ENCODE measurements at places on chromosomes 1 and 21.

- DNase-seq: peak; percentile 95
Measured at GRCh38 chr1:191888996-191889622, 269.2 kb upstream of the RGS18 start.

DNA sequence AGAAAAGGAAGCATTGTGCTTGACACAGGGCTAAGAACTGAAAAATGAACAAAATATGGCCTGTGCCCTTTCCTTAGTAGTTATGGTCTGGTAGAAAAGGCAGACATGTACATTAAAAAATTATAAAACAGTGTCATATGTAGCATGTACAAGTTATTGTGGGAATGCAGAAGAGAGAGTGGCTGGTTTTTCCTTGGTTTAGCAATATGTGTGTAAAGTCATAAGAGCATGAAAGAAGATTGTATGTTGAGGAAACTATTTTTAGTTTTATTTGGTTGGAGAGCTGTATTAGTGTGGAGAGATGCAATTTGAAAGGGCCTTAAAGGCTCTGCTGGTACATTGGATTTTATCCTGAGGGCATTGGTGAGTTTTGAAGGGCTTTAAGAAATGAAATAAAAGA, 145.8 kb downstream of the PDE4B start:
- no peak for DNase-seq

DNA sequence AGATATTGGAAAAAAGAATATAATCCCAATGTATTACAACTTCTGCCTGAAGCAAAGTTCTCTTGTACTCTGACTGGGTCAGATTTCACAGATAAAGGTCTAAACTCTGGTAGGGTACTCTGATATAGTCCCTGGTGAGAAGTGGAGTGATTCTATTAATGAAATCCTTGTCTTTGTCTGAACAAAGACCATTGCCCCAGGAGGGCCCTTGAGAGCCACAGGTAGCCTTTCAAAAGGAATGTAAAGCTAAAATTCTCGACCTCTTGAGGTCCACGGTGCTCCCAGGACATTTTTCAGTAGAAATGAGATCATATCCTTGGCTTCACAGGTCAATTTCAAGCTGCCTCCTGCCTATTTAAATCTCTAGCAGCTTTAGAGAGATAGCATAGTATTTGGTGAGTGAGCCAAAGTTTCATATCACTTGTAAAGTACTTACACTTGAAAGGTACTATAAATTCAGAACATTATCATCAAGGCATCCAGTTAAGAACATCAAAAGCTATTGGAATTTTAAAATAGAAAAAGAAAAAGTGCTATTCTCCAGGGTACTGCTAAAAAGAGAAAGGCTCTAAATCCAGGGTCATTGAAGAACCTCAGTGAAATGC, 10.1 kb downstream of the TNNI3K start:
- no peak for DNase-seq

- no peak for DNase-seq
Measured at GRCh38 chr1:50700621-50701020, 259.4 kb downstream of the FAF1 start.

DNA sequence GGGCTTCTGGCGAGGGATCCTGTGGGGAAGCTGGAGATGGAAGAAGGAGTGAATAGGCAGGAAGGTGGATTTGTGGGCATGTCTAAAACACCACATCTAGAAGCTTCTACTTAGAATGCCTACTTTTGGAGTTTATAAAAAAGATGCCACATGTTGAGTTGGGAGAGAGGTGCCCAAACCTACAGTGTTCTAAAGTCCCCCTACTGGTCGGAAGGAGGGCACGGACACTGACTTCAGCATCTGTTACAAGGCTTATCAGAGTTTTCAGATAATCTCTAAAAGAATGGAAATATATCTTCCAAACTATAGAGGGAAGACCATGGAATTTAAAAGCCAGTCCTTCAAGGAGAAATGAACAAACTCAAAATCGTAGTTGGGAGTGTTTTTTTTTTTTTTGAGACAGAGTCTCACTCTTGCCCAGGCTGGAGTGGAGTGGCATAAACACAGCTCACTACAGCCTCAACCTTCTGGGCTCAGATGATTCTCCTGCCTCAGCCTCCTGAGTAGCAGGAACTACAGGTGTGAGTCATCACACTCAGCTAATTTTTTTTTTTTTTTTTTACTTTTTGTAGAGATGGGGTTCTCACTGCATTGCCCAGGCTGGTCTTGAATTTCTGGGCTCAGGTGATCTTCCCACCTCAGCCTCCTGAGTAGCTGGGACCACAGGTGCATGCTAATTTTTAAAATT, 14.8 kb downstream of the IBA57 start:
- no peak for DNase-seq

DNA sequence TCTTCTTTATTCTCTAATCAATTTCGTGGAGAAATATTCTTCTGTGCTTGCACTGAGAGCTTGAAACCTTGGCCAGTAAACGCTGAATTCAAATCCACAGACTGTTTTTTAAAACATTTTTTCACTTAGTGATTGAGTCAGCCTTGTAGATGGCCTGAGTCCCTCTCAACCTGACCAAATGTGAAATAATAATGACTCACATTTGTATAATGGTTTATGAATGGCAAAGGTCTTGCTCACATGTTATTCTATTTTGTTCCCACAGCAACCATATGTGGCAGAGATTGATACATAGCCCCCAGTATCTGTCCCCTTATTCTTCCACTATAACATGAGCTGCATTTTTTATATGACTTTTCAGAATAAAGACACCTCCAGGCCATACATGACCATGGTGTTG, 47.8 kb upstream of the CCDC190 start:
- DNase-seq: no peak

DNA sequence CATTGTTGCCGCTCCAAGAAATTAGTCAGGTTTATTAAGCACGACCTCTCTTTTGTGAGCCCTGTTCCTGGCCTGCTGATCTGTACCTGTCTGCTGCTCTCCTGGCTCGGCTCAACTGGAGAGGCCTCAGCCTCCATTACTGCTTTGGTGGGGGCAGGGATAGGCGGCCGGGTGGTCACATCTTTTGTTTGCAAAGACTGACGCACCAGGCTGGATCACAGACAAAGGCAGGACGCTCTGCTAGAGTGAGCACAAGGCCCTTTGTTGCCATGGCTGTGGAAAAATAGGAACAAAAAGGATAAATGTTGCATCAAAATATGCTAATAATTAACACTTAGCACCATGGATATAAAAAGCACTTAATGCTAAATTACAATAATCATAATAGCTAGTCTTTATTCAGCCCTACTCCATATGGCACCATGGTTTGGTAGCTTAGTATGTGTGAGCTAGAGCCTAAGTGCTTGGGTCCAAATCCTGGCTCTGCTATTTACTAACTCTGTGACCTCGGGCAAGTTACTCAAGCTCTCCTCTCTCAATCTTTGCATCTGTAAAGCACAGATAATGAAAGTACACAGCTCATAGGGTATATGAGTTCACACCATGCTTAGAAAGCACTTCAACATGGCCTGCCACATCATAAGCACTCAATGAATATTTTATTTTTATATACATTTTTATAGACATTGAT, 28.9 kb upstream of the HPDL start:
- no peak for DNase-seq

DNA sequence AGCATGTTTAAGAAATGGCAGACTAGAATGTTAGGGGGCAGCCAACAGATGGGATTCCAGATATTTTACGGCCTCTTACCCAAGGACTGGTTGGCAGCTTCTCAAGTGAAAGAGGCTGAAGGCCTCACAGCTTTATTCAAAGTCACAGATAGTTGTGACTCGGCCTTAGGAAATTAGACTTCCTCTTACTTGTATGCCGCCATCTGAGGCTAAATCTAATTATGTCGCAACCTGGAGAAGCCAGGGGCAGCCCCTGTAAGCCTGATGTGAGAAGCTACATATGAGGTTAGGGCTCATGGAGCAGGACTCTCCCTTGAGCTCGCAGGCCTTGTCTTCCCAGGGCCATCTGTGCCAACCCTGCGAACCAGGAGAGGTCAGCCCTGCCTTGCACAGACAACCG, 352.5 kb downstream of the HHAT start:
- DNase-seq: no peak

- no peak for DNase-seq
Measured at GRCh38 chr1:37084013-37084412, 49.7 kb upstream of the GRIK3 start.

- no peak for DNase-seq
Measured at GRCh38 chr1:31011719-31012118, 53.8 kb downstream of the PUM1 start.

- DNase-seq: no peak
Measured at GRCh38 chr1:61156576-61157467, 74.5 kb downstream of the NFIA start.

DNA sequence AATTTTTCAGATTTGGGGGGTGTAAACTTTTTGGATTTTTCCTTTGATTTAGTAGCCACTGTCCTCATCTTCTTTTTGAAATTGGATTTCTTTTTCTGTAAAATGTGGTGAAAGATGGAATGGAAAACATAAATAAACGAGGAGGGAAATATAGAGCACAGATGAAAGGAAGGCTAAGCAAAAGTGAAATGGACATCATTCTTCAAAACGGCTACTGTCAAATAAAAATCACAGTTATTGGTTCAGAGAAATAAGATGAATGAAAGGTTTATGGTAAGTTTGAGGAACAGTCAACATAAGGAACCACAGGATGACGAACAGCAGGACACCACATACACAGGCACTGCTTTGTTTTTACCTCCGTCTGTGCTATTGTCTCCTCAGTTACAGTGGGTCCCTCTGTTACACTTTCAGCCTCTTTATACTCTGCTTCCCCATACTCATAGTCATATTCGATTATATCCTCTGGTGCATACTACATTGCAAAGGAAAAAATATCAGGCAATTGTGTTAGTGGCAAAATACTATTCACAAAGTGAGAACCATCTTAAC, 82.4 kb downstream of the COL11A1 start:
- DNase-seq: no peak

DNA sequence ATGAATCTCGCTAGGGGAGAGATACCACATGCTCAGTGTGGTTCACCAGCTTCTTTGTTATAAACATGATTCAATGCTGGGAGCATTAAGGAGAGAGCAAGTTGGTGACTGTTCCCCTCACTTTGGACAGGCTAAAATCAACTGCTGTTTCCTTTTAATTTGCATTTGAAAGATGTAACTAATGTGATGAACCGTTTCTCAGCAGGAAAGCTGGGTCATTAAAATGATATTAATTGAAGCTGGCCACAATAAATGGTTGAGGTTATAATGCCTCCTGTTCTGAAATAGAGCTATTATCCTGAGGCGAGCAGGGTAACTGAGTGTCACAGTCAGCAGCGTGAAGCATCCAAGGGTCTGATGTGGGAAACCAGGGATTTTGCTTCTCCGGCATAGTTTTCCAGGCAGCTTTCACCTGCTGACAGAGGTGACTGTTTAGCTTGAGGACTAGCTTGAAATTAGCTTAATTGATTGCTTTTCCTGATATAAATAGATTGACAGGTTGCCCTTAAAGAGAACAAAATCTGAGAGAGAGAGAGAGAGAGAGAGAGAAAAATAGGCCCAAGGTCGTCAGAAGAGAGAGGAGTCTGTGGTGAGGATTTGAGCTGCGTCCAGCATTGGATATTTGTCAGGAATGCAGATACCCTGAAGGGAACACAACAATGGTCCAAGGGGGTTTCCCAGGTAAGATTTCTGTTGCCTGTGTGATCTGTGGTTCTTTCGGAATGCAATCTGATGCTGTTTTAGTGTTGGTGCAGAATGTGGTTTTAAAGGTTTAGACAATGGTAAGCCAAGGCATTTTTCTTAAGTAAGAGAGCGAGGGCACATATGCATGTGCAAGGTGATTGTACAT, 209.7 kb downstream of the PATJ start:
- DNase-seq: no peak

GRCh38 chr1:11784993-11785769, 20.6 kb downstream of the MTHFR start:
- no peak for DNase-seq

DNA sequence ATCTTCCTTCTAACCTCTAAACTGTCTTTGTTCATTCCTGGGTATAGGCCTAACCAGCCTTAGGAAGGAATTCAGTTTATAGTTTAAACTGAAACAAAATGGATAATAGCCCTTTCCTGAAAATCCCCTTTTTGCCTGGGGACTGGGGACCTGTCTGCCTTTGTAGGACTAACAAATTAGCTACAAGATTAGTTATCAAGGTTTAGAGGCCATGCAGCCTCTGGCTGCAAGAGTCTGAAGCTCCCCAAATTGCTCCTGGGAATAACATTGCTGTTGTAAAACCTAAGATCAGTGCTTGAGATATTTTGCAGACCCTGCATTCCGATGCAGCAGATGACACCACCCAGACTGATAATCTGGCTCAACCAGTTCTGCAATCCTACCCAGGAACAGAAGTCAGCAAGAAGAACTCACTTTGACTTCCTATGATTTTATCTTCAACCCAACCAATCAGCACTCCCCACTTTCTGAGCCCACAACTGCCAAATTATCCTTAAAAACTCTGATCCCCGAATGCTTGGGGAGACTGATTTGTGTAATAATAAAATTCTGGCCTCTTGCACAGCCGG, 96.6 kb upstream of the ETV3 start:
- no peak for DNase-seq

GRCh38 chr21:33299181-33299752, 25.5 kb upstream of the IFNAR1 start:
- DNase-seq: no peak

- DNase-seq: no peak
Measured at GRCh38 chr1:79302380-79302930, 295.9 kb upstream of the ADGRL4 start.

- DNase-seq: peak; percentile 22
Measured at GRCh38 chr1:117967477-117967876, 37.9 kb downstream of the WDR3 start.

DNA sequence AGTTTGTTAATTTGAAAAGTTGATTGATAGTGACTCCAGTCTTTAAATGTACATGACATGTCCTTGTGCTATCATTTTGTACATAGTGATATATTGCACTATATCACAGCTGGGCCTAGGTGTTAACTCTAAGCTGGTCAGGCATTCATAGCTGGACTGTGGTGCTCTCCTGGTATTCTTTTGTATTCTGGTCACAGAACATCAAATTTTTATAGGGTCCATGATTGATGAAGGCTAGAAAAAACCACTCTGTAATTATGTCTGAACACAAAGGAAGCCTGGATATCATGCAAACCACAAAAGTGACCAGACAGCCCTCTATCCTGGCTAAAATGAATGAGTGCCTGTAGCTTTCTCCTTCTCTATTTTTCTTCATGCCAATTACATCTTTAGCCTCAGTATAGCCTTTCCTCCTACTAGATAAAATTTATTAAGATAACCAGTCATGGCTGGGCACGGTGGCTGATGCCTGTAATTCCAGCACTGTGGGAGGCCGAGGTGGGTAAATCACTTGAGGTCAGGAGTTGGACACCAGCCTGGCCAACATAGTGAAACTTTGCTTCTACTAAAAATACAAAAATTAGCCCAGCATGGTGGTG, 134.9 kb upstream of the B3GALT2 start:
- no peak for DNase-seq

DNA sequence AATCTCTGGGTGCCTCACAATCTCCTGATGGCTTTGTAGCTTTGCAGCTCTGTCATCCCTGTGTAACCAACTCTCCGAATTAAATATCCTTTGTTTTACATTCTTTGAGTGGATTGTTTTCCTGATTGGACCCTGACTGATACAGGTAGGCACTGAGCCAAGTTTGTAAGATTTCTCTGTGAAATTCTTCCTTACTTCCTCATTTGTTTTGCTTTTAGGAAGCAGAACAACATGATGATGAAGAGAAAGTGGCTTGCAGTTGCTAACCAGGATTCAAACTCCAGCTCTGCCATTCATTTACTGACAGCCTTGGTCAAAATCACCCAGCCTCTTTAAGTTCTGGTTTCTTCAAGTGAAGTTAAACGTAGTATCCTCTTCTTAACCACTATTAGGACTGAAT, 452.3 kb downstream of the OMA1 start:
- DNase-seq: no peak

All from GF-D8 (cell line).